SK-N-DZ (cell line): ENCODE measurements at places on chromosomes 5 and 9.

GRCh38 chr9:126613651-126614050 is at the start of gene LMX1B:
Gene LMX1B (plus strand): TSS chr9:126613928. CDS start chr9:126614450, 522 bp downstream.
- DNase-seq = peak; percentile 44

DNA sequence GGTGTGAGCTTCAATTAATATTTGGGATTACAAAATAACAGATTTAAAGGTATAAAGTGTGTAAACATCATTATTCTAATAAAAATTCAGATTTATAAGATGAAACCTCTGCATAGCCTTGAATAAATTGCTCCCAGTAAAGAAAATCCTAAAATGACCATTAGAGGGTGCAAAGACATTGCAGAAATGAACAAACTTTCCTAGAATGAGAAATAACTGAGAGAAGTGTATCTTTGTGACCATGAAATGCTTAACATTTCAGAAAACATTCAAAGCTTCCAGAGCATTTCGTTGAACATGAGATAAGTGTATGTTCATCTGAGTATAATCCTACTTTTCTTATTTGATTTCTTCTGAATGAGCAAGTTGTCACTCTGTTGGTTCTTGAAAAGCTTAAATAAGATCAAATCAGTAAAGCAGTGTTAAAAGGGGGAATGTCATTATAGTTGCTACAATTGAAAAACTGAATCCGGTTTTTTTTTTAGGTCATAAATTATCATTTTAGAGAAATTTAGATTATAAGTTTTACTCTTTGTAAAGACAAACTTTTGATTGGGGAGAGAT is 24.7 kb upstream of the NUDT12 start:
- DNase-seq = peak; percentile 55

DNA sequence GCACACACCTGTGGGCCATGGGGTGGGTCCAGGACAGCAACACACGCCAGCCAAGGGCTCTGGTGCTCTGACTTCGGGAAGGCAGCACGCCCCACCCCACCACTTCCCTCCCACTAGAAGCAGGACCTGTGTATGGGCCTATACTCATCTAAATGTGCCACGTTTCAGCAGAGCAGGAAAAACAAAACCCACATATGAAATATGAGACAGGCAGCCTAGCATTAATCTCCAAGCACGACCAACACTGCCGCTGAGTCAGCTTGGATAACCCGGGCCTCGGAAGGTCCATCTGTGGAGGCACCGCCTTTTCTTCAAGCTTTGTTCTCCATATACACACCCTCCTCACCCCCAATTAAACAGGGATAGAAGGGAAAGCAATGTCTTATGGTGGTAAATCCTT is 203.1 kb downstream of the ROR2 start:
- no peak for DNase-seq

DNA sequence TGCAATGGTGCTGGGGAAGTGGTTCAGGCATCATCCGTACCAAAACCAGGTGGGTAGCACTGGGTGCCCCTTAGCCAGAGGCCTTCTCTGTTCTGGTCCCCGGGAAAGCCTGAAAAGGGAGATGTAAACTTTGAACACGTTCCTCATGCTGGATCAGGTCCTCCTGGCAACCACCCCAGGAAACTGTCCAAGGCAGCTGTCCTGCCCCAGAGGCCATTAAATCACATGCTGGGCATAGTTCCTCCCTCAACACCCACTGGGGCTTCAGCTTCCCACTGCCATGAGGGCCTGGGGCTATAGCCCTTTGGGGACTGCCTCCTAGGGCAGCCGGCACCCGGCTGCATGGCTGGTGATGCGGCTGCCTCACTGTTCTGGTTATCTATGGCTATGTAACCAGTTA is 228.9 kb upstream of the MVB12B start:
- no peak for DNase-seq

DNA sequence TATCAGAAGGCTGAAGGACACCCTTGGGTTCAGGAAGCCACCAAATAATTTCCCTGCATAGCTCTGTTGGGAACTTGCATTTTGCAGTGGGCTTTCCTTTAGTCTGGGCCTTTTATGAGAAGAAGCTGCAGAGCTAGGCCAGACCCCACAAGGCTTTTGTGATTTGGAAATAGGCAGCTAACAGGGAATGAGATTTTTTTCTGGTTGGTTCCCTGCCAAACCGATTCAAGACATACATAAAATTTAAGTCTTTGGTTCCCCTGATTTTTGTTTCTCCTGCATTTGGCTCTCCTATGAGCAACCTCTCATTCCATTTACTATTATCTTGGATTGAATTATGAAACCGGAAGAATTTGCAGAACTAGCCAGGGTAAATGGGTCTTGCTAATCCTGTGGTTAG is 81.5 kb upstream of the PTCH1 start:
- DNase-seq = no peak

DNA sequence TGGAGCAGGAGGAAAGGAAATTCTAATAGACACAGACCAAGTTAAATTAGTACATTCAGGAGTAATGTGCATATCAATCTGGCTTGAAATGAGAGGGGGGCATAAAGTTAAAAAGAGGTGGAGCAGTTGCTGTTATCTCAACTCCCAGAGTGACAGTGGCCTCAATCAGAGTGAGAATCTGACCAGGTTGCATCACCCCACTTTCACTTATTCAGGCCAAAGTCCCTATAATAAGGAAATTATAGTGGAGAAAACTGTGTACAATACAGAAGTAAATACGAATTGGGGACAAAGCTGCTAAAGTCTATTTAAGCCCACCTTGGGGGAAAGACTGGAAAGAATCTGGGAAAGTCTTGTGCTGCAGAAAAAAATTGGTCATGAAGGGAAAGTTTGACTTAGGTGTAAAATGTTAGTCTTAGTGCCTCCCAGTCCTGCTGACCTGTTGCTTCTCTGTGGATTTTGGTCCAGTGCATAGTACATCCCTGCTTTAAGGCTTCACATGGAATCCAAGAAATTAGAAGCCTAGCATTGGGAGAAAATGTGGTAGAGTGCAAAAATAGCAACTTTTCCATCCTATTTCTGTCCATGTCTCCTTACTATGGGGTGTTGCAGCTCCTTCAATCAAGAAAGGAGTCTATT is 27.9 kb downstream of the MROH2B start:
- no peak for DNase-seq

DNA sequence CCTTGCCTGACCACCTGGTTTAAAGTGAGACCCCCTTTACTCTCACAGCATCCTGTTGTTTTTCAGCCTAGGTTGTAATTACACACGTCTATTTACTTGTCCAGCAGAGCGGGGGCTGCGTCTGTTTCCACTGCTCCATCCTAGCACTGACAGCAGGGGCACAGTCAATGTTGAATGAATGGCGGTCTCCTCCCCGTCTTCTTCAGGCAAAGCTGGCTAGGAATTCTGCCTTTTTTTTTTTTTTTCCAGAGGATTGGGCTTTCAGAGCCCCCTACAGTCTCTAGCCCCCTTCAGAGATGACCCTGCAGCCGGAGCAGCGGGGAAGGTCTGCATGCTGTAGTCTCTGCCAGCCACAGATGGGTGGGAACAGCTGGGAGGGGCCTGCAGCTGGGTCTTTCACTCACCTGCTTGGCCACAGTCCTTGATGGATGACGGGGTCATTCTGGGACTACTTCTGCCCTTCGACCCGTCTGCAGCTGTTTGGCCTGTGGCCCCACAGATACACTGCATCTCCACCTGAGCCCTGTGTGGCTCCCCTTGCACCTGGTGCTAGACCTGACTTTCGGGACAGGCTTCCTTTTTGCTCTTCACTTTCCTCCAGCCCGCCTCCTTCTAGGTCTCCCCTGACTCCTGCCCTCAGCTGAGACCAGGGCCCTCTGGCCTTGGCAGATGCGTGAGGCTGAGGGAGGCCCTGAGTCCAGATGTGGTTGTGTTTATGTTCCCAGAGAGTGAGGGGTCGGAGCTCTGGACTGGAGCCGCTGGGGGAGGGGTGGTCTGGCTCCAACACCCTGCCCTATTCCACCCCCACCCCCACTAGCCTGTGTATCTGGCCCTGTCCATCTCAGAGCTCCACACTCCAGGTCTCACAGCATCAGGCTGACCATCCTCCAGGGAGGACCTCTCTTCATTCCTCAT is 8.0 kb downstream of the PITX1 start:
- DNase-seq = no peak

DNA sequence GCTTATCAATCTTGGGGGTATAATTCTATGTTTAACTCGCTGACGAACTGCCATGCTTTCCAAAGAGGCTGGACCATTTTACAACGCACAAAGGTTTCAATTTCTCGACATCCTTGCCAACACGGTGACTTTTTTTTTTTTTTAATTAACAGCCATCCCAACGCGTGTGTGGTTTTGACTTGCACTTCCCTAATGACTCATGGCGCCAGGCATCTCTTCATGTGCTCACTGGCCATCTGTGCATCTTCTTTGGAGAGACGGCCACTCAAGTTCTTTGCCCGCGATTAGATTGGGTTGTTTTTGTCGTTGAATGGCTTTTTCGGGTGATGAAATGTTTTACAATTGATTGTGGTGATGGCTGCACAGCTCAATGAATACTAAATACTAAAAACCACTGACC is 12.5 kb upstream of the CARD9 start:
- DNase-seq = no peak

DNA sequence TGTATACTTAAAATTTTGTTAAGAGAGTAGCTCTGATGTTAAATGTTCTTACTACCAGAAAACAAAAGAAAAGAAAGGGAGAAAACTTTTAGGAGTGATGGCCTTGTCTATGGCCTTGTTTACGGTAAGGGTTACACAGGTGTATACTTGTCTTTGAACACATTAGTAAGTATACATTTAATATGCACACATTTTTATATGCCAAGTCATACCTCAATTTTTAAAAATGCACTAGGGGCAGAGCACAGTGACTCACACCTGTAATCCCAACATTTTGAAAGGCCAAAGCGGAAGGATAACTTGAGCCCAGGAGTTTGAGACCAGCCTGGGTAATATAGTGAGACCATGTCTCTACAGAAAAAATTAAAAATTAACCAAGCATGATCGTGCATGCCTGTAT is 166.7 kb upstream of the SNX2 start:
- DNase-seq = no peak

GRCh38 chr9:16640649-16641048 is 229.8 kb downstream of the BNC2 start:
- DNase-seq = no peak

DNA sequence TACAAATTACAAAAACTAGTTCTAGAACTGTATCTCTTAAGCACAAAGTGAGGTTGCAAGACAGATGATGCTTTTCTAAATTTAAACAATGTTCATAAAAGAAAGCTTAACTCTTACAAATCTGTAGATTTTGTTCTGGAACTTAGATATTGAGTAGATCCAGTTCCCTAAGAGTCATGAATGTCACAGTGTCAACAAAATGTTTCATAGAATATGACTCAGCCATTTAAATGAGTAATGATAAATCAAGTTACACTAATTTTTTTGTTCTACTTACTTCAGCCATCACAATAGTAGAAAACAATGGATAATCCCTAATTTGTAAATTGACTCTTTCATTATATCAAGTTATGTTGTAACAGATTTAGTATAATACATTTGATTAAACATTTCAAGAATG is 239.7 kb downstream of the MEF2C start:
- DNase-seq = no peak

DNA sequence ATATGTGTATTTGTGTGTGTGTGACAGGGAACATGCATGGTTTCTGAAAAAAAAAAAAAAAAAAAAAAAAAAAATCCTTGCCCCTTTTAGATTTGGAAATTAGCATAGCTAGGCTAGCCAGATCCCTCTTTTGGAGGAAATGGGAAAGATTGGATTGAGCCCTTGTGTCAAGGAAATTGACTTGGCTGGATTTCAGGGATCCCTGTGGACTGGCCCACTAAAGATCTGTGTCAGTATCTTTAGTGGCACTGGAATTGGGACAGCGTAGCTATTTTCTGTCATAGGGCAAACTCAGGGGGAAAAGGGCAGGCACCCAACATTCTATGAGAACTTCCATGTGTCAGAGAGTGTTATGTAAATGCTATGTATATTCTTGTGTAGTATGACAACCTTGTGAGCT is 35.4 kb downstream of the SH3GL2 start:
- DNase-seq = no peak

- no peak for DNase-seq
Measured at GRCh38 chr9:118121361-118121760, 417.2 kb downstream of the TLR4 start.
